Activated T-helper 1 cell treated with anti-CD3 and anti-CD28 coated beads, Interleukin-12 subunit alpha, Interleukin-12 subunit beta, Interleukin-2, Interleukin-4 antibody, amounts not matched to agents 30 ng/mL and 10 ng/mL and 1 ng/mL, durations not matched to agents 14 hours and 24 hours and 36 hours (primary cell): ENCODE measurements at places on chromosomes 11 and 22. TPM values are rescaled to one million over a fixed set of nuclear protein-coding genes. Genes with fewer than 3 reads are reported as not detected.

- no peak for DNase-seq
- H3K36me3 ChIP-seq: peaks cover 32% of the 10 kb centered on the region
- H3K4me3 ChIP-seq: no peak overlapping the region
- H3K27ac ChIP-seq: no peak overlapping the region
These were observed 10.1 kb downstream of the AIP start for GRCh38 chr11:67492801-67493547.

DNA sequence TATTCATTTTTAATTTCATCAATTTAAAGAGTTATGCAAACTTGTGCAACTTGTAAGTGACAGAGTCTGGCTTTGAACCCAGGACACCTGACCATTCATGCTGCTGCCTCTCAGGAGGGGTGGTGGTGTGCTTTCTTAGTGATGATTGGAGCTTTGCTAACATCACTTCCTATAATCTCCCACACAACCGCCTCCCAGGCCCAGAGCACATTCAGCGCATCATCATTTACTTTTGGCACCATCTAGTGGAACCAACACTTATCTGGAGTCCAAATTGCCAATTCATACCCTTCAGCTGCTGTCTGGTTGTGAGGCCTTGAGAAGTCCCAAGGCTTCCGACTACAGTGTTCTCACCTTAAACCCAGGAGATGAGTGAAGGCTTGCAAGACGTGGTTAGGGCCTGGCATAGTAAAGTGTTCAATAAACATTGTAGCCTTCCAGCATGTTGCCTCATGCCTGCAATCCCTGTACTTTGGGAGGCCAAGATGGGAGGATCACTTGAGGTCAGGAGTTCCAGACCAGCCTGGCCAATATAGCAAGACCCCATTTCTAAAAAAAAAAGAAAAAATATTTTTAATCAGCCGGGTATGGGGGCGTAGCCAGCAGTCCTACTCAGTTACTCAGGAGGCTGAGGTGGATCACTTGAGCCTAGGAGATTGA is 1.1 kb upstream of the TTLL1 start:
- peak overlapping the region; percentile 73 for H3K4me3 ChIP-seq
- H3K36me3 ChIP-seq: peaks cover 5% of the 10 kb centered on the region
- H3K27ac ChIP-seq: peak overlapping the region; percentile 26
- peaks cover 18% of the 10 kb centered on the region for H3K4me1 ChIP-seq

GRCh38 chr11:17382046-17382728 is 6.3 kb downstream of the KCNJ11 start:
- H3K4me3 ChIP-seq: no peak overlapping the region
- H3K27me3 ChIP-seq: peaks cover 11% of the 10 kb centered on the region
- DNase-seq: no peak
- no peak overlapping the region for H3K27ac ChIP-seq
- H3K36me3 ChIP-seq: peaks cover 5% of the 10 kb centered on the region

GRCh38 chr11:116173941-116174911 is 598.6 kb downstream of the BUD13 start:
- no peak for DNase-seq
- no peak overlapping the region for H3K27ac ChIP-seq
- H3K4me3 ChIP-seq: no peak overlapping the region
- no peaks in the 10 kb centered on the region for H3K27me3 ChIP-seq

DNA sequence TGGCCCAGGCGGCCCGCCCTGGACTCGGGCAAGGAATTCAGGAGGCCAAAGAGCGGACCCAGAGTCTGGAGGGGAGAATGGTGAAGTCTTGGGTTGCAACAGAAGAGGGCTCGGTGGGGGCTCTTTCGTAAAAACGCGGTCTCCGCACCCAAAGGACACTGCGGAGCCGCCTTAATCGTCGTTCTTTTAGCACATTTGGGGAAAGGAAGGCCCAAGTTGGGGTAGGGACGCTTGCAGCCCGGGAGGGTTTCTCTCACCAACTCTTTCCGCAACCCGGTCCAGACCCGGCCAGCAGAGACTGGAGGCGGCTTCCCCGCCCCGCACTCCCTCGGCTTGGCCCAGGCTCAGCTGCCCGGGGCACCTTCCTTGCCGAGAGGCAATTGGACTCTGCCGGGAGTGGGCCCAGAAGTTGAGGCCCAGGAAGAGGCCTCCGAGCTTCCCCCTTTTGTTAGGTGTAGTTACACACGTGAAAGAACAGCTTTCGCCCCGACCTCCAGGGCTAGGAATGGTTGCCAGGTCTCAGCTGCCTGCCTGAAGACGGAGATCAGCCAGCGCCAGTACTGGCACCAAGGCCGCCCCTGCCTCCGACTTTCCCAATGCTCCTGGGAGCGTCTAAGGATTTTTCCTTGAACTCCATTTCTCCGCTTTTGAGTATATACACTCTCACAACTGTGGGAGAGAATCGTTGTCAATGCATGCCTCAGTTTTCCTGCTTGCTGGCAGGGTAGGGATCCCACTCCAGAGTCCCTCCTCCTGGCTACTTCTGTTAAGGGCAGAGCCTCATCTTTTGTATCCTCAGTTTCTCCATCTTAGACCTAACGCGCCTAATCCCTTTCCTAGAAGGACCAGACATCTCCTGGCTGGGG is 3.7 kb downstream of the ALX4 start:
- peaks cover 2% of the 10 kb centered on the region for H3K36me3 ChIP-seq
- no peak for DNase-seq
- peak overlapping the region; percentile 84 for H3K4me3 ChIP-seq
- H3K27ac ChIP-seq: peak overlapping the region; percentile 63

GRCh38 chr22:16651217-16651616 is 58.6 kb upstream of the CCT8L2 start:
- no peak for DNase-seq
- H3K4me1 ChIP-seq: no peaks in the 10 kb centered on the region
- H3K4me3 ChIP-seq: no peak overlapping the region
- H3K27me3 ChIP-seq: no peaks in the 10 kb centered on the region
- H3K27ac ChIP-seq: no peak overlapping the region

- no peak overlapping the region for H3K27ac ChIP-seq
- H3K4me1 ChIP-seq: no peaks in the 10 kb centered on the region
- DNase-seq: no peak
These were observed 132.7 kb upstream of the RAG2 start for GRCh38 chr11:36730761-36731160.

DNA sequence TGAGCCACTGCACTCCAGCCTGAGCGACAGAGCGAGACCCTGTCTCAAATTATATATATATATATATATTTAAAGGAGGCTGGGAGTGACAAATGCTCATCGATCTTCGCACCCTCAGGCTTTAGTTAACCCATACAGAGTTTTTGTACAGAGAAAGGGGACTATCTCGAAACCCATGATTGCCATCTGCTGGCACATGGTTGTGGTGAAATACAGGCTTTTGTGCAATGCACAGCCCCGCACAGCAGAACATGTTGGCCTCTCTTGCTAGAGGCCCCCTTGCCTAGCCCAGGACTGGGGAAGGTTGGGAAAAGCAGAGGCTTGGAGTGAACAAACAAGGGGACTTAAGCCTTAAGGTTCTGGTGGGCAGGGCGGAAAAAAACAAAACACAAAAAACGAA is 3.6 kb downstream of the MYBPC3 start:
- no peak for DNase-seq
- H3K27ac ChIP-seq: no peak overlapping the region
- H3K36me3 ChIP-seq: no peaks in the 10 kb centered on the region
- no peaks in the 10 kb centered on the region for H3K4me1 ChIP-seq

DNA sequence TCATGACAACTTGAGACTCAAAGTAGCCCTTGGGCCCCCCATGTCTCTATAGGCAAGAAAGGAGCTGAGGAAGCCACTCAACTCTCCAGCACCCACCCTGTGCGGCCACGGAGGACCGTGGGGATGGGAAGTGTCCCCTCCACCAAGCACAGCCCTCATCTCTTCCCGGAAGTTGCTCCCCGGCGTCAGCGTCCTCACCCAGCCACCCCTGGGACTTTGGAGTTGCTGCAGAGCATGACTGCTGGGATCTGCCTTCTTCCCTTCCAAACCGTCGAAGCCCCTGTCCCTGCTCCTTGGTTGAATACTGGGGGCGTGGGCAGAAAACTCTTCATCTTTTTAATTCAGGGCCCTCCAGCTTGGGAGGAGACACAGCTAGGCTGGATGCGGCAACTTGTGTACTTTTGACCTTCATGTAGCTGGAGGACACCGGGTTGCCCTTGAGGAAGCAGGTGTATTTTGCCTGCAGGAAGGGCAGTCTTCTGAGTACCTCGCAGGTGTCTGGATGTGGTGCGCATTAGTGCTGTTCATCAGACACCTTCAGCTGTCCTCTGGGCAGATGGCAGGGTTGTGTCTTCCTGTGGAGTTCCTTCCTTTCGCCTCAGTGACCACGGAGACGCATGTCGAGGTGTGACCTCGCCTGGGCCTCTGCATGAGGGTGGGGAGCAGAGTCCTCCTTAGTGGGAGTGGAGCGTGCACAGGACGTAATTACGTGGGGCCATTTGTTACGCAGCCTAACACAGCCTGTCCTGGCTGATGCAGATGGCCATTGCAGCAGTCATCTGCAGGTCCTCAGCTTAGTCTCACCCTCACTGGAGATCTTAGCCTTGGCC is 12.2 kb upstream of the IFITM3 start:
- peaks cover 2% of the 10 kb centered on the region for H3K36me3 ChIP-seq
- H3K4me1 ChIP-seq: peaks cover 33% of the 10 kb centered on the region
- no peak overlapping the region for H3K4me3 ChIP-seq
- peaks cover 2% of the 10 kb centered on the region for H3K27me3 ChIP-seq

- H3K27ac ChIP-seq: no peak overlapping the region
- no peaks in the 10 kb centered on the region for H3K27me3 ChIP-seq
- no peaks in the 10 kb centered on the region for H3K36me3 ChIP-seq
- H3K4me3 ChIP-seq: no peak overlapping the region
These were observed 6.8 kb downstream of the ALDH3B2 start for GRCh38 chr11:67667490-67668191.

DNA sequence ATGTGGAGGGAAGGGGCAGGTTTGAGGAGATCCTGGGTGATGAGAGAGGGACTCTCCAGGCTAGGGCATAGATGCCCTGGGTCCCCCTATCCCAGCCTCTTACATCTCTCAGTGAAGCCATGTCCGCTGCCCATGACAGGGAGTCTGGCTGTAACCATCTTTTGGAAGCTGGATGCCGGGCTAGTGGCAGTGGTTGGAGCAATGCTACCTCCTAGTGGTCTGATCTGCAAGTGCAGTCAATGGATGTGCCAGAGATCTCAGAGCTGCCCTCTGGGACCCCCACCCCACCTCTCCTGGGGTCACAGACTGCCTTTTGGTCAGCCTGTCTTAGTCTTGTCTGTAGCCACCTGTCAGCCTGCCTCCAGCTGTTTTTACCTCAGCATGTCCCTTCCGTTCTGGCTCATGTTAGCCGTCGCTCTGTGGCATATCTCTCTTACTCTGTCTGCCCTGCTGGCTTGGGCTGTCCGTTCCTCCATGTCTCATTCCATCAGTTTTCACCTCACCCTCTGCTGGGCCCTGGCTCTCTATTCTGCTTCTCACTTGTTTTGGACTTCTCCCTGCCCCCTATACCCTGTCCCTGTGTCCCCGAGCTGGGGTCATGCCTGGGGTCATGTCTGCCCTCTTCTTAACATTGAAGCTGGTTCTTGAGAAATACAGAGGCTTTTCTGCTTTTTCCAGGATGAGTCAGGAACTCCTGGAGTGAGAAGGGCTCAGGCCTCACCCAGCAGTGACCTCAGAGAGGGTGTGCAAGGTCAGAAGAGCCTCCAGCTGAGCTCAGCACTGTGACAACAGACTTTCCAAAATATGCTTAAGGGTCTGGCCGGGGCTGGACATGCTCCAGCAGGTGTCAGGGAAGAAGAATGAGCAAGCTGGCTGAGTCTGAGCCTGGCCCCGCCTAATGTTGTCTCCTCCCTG is 52.0 kb upstream of the THY1 start:
- H3K4me1 ChIP-seq: no peaks in the 10 kb centered on the region
- peaks cover 8% of the 10 kb centered on the region for H3K27me3 ChIP-seq
- H3K4me3 ChIP-seq: no peak overlapping the region
- H3K27ac ChIP-seq: no peak overlapping the region

- H3K4me3 ChIP-seq: no peak overlapping the region
- DNase-seq: no peak
These were observed 831.2 kb upstream of the CCDC90B start for GRCh38 chr11:84117394-84117793.

DNA sequence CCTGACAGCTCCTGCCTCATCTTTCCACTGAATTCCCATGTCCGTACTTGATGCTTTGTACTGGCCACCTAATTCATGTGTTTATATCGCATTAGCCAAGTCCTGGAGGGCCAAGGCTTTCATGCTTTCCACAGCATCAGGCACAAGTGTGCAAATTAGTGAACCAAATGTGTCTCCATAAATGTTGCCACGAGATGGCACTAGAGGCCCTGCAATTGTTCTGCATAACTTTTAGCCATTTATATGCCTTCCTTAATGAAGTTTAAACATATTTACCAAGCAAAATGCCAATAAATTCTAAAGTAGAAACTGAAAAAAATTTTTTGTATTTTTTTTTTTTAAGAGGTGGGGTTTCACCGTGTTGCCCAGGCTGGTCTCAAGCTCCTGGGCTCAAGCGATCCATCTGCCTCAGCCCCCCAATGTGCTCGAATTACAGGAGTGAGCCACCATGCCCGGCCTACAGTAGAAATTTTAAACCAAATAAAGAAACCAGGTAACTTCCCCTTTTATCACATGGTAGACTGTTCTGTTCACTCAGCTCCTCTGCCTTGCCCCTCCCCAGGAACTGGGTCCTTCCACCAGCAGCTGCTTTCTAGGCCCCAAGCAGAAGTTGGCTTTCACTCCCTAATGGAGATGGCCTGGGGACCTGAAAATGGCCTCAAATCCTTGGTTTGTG is 20.8 kb upstream of the IL18BP start:
- H3K4me1 ChIP-seq: peaks cover 11% of the 10 kb centered on the region
- no peaks in the 10 kb centered on the region for H3K27me3 ChIP-seq
- peak; percentile 26 for DNase-seq
- H3K4me3 ChIP-seq: no peak overlapping the region
- H3K36me3 ChIP-seq: peaks cover 16% of the 10 kb centered on the region

GRCh38 chr22:22770280-22770871 is 117.2 kb upstream of the IGLL5 start:
- no peak overlapping the region for H3K27ac ChIP-seq
- H3K27me3 ChIP-seq: peaks cover 14% of the 10 kb centered on the region
- H3K4me3 ChIP-seq: no peak overlapping the region
- no peaks in the 10 kb centered on the region for H3K4me1 ChIP-seq

GRCh38 chr11:134901955-134902918 is 490.2 kb upstream of the B3GAT1 start:
- H3K36me3 ChIP-seq: no peaks in the 10 kb centered on the region
- H3K4me3 ChIP-seq: no peak overlapping the region
- no peak overlapping the region for H3K27ac ChIP-seq
- no peak for DNase-seq

DNA sequence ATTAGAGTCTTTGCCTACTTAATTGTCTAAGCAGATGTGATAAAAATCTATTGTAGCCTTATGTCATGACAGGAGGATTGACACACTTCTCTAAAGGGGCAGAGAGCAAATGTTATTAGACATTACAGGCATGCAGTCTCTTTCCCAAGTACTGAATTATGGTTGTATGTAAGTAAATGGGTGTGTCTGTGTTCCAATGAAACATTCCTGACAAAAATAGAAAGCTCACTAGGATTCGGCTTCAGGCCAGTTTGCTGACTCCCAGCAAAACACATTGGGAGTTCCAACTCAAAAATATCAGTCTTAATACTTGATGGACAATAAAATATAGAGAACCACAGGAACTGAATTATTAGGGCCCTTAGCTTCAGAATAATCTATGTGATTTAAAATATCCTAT is 1480.4 kb downstream of the FAM181B start:
- H3K4me3 ChIP-seq: no peak overlapping the region
- H3K4me1 ChIP-seq: no peaks in the 10 kb centered on the region
- H3K27ac ChIP-seq: no peak overlapping the region
- no peak for DNase-seq
- no peaks in the 10 kb centered on the region for H3K36me3 ChIP-seq

The RASSF7 gene
- 15.9 and 19.8 TPM in 2 replicates for total RNA-seq

The KLHL35 gene
- 2.5 and 2.8 TPM in 2 replicates for total RNA-seq

The CRYBB3 gene
- 0.60 TPM in 1 of 2 replicates, not detected in the other for total RNA-seq

The PNPLA5 gene
- not detected in 2 replicates for total RNA-seq

The HEPN1 gene
- not detected in 2 replicates for total RNA-seq

The SAAL1 gene
- 42.5 and 42.9 TPM in 2 replicates for total RNA-seq

The OR52I1 gene
- total RNA-seq: not detected in 2 replicates
